ENCODE measurements at places on chromosomes 3 and 15.

GRCh38 chr3:197367081-197367780 lies 68.8 kb upstream of the DLG1 start:
- peak; percentile 19 for DNase-seq

GRCh38 chr3:64244011-64244942 lies 19.0 kb upstream of the PRICKLE2 start:
- peak; percentile 71 for DNase-seq

DNA sequence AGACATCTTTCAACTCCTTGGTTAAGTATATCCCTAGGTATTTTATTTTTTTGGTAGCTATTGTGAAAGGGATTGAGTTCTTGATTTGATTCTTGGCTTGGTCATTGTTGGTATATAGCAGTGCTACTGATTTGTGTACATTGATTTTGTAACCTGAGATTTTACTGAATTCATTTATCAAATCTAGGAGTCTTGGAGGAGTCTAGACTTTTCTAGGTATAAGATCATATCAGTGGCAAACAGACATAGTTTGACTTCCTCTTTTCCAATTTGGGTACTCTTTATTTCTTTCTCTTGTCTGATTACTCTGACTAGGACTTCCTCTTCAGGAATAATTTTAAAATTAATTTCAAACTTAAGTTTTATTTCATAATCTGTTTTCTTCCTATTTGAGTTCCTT lies 125.2 kb downstream of the OCA2 start:
- DNase-seq, result no peak

GRCh38 chr3:12751571-12751970 lies 7.5 kb downstream of the TMEM40 start:
- no peak for DNase-seq

DNA sequence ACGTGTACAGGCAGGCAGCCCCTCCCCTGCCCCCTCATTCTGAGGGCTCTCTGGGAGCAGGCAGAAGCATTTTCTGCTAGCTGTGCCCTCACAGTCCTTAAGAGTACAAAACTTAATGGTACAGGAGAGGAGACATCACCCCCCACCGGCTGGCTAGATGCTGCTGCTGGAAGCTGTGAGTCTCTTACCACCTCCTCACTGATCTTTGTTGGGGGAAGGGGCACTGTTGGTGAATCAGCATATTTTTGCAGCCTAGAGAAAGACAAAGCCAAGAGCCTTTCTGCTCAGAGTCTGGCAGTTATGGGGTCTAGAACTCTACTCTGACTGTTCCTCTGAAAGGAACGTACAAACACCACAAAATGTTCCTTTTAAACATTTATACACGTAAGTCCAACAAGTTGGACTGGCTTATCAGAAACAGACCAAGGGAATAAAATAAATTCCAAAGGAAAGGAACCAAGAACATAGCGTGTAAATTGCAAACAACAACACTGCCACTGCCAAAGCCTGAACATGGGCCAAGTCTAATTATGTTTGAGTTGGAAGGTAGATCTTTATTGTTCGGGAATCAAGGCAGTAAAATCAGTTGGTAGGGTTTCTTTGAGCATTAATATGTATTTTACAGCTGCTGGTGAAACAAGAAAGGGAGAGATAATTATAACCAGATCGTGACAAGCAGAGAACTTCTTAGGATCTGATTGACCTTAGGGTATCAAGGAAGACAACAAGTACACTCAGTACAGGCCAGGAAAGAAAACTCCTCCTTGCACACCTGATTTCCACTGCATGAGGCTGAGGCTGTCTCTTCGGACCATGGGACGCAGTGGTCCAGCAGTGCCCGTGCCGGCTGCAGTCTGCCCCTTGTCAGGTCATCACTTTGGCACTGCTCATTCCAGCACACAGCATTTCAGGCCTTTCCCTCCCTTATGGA lies 27.4 kb downstream of the CLK3 start:
- DNase-seq, result no peak

GRCh38 chr15:95304947-95305400 lies 1025.5 kb upstream of the NR2F2 start:
- DNase-seq, result no peak

- DNase-seq, result no peak
These were observed 32.6 kb upstream of the SPTBN5 start for GRCh38 chr15:41926185-41927056.

- no peak for DNase-seq
These were observed 117.2 kb upstream of the LRIG1 start for GRCh38 chr3:66618066-66618465.

DNA sequence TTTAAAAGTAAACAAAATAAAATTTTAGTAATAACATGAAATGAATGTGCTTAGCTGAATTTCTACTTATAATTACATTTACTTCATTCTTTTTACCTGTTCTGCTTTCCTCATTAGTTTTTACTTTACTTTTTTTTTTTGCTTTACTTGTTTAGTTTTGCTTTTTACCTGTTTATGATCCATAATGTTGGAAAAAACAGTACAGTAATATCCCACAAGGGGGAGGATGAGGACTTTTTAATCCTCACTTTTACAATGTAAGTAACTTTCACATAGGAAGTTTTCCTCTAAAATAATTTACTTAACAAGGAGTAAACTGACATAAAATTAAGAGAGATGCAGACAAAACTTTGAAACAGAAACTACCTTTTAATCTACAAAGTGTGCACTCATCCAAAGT lies 268.7 kb downstream of the TBC1D5 start:
- peak; percentile 43 for DNase-seq
